ENCODE measurements at places on chromosomes 12 and 14.

GRCh38 chr14:42322531-42323284 is 716.0 kb downstream of the LRFN5 start:
- DNase-seq: no peak

DNA sequence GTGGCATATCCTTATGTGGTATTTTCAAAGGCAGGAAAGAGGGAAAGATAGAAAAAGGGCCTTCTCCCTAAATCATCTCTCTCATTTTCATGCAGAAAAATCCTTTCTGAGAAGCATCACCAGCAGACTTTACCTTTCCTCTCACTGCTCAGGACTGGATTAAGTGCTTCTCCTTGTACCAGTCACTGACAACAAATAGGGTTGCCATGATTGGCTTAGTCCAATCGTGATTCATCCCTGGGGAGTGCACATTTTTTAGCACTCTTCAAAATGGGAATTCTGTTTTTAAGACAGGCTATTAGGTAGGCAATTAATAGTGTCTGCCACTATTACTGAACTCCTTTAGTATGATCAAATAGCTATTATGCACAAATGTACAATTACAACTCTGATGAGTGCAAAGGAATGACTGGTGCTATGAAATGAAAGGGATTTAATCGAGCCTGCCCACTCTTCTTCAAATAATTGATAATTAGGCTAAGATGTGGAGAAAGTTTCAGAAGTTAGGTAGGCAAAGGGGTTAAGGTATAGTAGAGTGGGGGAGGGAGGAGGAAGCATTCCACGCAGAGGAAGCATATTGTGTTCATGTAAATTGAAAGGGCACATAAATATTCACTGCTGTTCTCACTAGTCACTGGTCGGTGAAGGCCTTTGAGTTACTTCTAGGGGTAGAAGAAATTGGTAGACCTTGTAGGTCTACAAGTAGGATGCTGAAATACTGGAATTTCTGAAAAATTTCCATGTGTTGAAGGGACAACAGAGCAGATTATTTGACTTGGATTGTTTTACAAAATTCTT is 84.0 kb downstream of the MSRB3 start:
- DNase-seq: no peak

- no peak for DNase-seq
Measured at GRCh38 chr14:97788364-97788763, 991.2 kb downstream of the VRK1 start.

- DNase-seq: no peak
Measured at GRCh38 chr12:29692237-29692636, 91.5 kb downstream of the TMTC1 start.

GRCh38 chr14:99539491-99539890 is 58.3 kb downstream of the CCNK start:
- no peak for DNase-seq

GRCh38 chr14:22418631-22419030 is 170.4 kb downstream of the DAD1 start:
- no peak for DNase-seq

DNA sequence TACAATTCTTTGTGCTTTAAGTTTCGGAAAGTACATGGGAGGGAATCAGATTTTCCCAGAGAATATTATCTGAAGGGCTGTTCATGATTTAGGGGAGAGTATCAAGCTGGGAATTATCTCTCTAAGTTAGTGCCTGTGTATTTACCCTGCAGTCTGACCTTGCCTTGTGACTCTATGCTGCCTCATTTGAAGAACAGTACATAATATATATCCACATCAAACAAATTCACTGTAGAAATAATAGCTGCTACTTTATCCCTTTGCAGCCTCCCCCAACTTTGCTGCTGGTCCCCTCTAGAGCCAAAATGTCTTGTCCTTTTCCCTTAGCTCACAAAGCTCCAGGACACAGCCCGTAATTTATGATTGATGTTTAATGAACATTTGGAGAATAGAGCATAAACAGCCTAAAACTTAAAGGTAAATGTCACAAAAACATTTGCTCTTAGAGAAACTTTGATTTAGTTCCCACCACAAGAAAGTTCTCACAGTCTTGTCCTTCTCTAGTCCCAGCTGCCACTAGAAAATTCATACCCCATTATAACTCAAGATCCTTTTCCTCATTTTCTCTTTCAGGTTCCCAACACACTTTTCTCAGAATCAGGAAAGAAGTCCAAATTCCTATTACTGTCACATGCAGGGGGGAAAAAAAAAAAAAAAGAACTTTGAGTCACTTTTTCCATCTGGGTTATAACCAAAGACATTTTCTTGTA is 1009.6 kb downstream of the FLRT2 start:
- DNase-seq: no peak

DNA sequence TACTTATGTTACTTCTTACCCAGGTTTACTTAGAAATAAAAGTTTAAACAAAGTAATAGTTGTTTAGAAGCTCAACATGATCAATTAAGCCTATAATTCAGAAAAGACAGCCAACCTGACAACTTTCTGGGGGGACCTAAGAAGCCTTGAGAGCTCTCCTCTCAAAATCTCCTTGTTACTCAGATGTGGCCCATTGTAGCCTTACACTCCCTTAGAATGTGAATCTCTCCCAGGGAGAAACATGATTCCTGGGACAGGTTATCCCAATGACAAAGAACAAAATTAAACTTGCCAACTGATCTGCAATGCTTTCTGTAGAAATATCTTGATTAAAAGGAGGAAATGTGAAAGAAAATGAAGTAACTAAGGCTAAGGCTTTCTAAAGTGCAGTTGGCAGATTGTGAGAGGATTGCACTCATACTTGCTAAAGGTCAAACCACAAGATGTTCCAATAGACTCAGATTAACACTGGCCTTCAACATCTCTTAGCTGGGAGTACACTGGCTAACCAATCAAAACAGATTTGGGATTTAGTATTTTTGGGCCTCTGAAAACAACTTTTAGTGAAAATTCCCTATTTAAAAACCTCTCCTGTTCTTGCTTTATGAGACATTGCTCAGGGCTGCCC is 72.3 kb upstream of the TMX1 start:
- no peak for DNase-seq

- DNase-seq: no peak
Measured at GRCh38 chr14:88682495-88683114, 110.1 kb downstream of the EML5 start.

DNA sequence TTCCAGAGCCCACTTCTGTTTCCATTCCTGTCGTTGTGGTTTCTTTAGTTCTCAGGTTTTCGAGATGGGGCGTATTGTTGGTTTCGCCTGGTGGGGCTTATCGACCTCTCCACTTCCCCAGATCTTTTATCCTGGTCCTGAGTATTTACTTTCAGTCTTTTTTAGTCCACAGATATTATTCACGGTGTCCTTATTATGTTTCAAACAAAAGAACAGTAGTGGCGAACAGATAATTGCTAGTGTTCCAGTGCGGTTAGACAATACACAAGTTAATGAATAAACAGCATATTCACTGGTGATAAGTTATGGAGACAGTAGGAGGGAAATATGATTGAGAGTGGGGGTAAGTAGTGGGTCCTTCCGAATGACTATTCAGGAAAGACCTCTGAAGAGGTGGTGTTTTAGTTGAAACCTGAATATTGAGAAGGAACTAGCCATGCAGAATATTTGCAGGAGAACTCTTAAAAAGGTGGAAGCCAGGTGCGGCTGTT is 668 bp downstream of the TMEM260 start:
- no peak for DNase-seq

GRCh38 chr14:29236848-29237247 is 470.3 kb downstream of the FOXG1 start:
- DNase-seq: no peak

- no peak for DNase-seq
Measured at GRCh38 chr12:62676521-62677307, 210.1 kb downstream of the MON2 start.

DNA sequence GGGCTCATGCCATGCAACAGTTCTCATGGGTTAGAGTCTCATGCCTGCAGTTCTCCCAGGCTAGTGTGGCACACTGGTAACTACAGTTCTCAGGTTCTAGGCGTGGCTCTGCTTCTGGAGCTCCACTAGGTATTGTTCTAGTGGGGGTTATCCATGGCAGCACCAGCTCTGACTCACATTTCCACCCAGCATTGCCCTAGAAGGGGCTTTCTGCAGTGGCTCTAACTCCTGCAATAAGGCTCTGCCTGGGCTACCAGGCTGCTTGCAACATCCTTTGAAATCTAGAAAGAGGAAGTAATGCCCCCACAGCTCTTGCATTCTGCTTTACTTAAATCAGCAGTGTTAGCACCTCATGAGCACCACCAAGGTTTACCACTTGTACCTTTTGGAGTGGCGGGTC is 220.3 kb upstream of the ARID2 start:
- no peak for DNase-seq

GRCh38 chr14:29868000-29868399 is 59.6 kb downstream of the PRKD1 start:
- DNase-seq: no peak

DNA sequence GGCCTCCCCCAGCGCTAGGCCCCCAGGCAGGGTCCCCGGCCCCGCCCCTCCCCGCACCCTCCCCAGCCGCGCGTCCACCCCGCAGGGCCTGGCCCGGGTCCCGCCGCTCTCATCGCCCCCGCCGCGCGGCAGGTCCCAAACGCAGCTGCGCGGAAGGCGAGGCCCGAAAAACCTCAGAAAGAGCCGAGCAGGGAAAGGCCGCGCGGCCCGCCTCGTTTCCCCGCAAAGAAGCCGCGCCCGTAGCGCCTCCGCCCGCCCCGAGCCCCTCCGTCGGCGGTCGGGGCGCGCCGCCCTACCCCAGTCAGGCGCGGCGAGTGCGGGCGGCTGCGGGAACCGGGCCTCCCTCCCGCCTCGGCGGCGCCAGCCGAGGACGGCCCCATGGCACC is 324 bp downstream of the POLE start:
- DNase-seq: no peak

DNA sequence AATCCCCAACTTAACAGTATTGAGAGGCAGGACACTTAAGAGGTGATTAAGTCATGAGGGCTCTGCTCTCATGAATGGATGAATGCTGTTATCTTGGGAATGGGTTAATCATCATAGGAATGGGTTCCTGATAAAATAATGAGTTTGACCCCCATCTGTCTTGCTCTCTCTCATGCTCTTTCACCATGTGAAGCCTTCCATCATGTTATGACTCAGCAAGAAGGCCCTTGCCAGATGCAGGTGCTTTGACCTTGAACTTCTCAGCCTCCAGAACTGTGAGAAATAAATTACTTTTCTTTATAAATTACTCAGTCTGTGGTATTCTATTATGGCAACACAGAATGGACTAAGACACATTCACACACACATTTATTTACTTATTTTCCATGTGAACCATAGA is 89.0 kb upstream of the PPM1H start:
- no peak for DNase-seq

GRCh38 chr12:48917857-48918537 is 7.3 kb downstream of the FKBP11 start:
- DNase-seq: no peak

GRCh38 chr12:114319422-114319821 is 86.5 kb downstream of the TBX5 start:
- DNase-seq: no peak
